Mesothelial cell of epicardium (in vitro differentiated cells): ENCODE measurements at places on chromosomes 1 and 21.

- DNase-seq, result no peak
These were observed 3.6 kb downstream of the ERG start for GRCh38 chr21:38494703-38495102.

- no peak for DNase-seq
These were observed 103.8 kb upstream of the USP25 start for GRCh38 chr21:15626031-15626430.

- DNase-seq, result no peak
These were observed 873 bp upstream of the COL6A1 start for GRCh38 chr21:45980697-45981096.

- no peak for DNase-seq
These were observed 17.2 kb downstream of the KCNJ15 start for GRCh38 chr21:38273745-38274542.

DNA sequence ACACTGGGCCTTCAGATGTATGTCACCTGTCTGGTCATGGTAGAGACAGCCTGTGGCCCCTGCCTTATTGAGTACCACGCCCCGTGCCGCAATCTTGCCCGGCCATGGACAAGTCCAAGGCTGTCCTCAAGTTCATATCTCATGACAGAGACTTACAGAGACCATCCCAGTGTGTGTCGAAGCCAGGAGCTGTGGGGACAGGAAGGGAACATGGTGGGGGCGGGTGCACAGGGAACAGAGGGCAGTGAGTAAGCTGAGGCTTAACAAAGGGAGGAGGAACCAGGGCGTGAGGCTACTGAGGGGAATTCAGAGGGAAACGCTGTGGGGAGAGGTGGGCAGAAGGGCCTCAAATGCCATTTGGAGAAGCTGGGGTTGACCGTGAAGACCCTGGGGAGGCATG, 75.8 kb downstream of the ALPL start:
- no peak for DNase-seq
